ENCODE measurements at places on chromosomes 1 and 21.

DNA sequence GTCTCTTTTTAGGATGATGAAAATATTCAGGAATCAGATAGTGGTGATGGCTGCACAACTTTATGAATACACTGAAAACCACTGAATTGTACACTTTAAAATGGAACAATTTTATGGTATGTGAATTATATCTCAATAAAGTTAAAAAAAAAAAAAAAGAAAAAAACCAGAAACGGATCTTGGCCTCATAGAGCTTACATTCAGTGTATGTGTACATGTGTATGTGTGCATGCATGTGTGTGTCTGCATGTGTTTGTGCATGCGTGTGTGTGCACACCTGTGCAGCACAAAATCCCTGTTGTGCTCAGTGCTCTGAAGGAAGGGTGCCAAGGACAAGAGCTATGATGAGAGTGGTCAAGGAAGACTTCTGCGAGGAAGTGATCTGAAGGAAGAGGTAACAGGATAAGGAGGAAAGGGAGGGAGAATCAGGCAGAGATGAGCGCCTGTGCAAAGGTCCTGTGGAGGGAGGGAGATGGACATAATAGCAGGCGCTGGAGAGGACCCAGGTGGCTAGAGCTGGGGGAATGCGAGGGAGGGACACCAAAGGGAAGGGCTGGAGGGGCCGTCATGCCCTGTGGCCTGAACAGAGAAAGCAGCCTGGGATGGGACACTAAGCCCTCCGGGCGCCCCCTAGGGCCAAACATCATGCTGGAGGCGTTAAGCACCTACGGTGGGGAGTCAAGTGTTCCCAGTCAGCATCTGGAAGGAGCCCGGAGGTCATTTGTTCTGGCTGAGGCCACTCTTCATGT is 25.2 kb downstream of the NKAIN1 start:
- no peak for DNase-seq

DNA sequence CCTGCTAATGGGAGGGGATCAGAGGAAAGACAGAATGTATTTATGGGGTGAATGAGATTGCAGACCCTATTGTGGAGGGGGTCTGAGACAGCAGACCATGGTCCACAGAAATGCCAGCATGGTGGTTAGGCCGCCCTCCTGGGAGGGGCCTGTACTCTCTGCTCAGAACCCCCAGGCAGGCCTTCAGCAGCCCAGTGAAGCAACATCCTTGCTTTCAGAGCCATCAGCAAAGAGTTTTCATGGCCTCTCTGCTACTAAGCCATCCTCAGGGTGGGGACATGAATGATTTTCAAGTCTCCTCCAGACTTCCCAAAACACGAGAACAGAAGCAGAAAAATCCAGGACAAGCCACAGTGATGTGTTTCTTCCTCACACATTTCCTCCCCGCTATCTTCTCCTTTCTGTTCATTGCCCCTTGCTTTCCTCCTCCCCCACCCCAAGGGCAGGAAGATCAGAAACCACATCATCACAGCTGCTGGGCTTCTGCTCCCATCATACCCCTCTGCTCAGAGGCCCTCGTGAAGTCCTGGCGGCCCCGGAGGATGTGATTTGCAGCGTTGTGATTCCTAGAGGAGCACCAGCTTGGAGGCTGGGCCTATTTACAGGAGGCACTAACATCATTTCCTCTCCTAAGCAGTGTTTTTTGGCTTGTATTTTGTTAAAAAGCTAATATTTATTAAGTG is 48.0 kb downstream of the ABCA4 start:
- DNase-seq, result no peak

DNA sequence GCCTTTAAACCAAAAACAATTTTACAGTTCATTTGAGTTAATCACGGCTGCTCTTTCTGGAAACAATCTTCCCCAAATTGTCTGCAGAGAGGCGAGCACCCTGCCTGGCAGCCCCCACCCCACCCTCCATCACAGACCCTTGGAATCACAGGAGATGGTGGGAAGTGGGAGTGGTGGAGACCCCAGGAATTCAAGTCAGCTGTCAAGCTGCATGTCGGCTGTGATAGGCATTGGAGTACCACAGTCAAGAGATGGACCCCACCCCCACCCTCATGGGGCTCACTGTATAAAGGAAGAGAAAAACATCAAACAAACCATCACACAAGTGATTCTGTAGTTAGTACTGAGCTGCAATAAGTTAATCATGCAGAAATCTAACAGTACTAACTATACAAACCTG is 360.4 kb downstream of the MATN1 start:
- DNase-seq, result no peak

DNA sequence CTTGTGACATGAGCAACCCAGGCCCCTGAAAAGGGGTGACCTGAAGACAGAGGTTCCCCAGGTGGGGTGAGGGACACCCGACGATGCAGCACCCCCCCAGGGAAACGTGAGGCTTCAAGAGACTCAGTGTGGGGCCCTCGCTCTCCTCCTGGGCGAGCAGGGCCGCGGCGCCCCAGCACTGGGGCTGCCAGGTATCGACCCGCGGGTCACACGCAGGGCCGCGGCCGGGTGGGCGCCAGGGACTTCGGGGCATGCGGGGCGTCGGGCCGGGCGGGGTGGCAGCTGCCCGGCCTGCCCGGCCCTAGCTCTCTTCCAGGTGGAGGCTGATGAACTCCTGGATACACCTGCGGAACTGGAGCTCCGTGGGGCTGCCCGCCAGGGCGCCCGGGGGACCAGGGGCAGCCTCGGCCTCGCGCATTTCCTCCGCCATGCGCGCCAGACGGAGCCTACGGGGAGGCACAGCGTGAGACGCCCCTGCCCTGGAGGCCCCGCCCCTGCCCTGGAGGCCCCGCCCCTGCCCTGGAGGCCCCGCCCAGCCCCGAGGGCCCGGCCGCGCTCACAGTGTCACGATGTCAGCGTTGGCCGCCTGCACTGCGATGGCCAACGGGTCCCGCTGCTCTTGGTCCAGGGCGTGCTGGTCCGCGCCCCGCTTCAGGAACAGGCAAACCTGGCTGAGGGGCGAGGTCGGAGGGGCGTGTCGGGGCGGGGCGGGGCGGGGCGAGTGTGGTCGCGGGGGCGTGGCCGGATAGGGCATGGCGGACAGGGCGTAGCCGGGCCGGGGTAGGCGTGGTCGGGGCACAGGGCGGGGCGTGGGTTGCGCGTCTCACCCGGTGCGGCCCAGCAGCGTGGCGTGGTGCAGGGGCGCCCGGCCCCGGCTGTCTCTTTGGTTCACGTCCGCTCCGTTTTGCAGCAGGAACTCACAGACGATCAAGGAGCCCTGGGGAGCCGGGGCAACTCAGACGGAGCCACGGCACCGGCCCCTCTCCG is 13.3 kb downstream of the SCNN1D start:
- DNase-seq, result no peak

DNA sequence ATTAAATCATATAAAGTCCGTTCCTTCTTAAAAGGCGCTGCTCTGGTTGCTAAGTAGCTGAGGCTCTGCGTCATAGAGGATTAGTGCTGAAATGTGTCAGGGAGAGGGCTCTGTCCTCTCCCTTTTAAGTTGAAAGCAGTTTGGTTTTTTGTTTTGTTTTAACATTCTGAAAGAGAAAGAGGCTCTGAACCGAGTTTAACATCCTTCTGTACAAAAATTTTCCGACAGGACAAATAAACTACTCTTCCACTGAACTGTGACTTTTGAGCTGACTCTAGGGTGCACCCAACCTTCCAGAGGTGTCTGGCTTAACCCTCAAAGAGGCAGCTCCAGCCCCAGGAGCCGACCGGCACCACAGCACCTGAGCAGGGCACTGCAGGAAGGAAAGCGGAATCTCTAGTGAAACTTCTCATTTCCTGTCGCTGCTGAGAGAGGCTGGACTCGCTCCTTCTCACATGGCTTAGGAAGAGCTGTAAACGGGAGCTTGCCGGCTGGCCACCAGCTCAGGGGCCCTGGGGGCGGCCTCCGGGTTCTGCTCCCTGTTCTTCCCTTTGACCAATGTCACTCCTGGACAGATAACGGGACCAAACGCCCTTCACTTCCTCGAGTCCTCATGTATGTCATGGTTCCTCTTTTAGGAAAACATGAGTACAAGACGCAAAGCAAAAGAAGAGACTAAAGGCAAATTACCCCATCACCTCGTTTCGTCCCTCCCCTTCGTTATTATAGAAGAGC is 1.2 kb downstream of the VAV3 start:
- DNase-seq, result no peak

DNA sequence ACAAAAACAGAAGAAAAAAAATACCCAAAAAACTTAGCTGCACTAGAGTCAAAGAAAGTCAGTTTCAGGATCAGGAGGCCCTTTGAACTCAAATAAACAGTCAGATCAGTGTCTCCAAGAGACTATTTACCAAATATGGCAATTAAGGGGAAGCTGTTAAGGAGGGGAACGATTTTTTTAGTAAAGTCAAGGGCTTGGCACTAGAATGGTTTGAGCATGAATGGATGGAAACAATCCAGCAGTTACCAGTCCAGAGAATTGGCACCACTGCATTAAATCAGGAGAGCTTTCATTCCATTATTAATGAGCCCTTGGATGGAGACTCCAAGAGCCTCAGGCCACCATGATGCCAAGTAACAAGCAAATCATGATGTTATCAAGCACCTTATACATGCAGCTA is 7.2 kb downstream of the TRAPPC3 start:
- DNase-seq, result no peak

- DNase-seq, result no peak
Observed at GRCh38 chr1:163240705-163241104, 38.0 kb upstream of the RGS5 start.

DNA sequence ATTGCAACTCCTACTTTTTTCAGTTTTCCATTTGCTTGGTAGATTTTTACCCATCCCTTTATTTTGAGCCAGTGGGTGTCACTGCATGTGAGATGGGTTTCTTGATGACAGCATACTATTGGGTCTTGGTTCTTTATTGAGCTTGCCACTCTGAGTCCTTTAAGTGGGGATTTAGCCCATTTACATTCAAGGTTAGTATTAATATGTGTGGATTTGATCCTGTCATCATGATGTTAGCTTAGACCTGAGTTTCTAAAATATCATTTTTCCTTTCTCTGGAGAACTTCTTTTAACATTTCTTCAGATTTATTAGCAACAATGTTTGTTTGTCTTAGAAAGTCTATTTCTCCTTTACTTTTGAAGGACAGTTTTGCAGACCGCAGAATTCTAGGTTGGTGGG is 11.8 kb upstream of the S100B start:
- no peak for DNase-seq

- DNase-seq, result no peak
Observed at GRCh38 chr1:229205854-229206253, 65.1 kb upstream of the RAB4A start.

GRCh38 chr21:34989337-34990151 is 59.6 kb downstream of the RUNX1 start:
- no peak for DNase-seq

DNA sequence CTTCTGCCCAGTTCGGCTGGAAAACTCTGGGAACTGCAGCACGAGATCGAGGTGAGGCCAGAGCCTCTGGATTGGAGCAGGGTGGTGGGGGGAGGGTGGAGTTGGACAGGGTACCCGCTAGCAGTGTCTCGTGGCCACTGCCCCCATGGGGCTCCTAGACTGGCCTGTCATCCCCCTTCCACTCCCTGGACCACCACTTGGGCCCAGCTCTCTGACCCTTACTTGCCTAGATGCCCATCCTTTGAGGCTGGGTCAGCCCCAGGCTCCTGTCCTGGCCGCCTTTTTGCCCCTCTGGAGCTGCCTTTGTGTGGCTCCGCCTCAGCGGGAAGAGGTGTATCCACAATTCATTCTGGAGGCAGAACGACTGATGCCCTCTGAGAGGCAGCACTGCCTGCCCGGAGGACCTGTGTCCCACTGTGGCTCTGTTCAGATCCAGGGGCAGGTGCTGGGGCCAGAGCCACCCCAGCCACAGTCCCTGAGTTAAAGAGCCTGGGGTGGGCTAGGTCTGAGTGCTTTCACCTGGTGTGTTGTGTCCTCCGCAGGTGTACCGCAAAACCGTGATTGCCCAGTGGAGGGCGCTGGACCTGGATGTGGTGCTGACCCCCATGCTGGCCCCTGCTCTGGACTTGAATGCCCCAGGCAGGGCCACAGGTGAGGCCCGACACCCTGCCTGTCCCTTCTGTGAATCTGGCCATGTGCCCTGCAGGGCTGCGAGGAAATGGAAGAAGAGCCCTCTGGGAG is 17.7 kb downstream of the FAAH start:
- DNase-seq, result no peak
